Peyer's patch (tissue), 4 donors: ENCODE measurements at places on chromosomes 7 and 10. TPM values are rescaled to one million over a fixed set of nuclear protein-coding genes. Genes with fewer than 3 reads are reported as not detected.
A peak's percentile ranks its signal among the peaks of the same experiment; 100 is the strongest.

Gene CUBN
- 2.5 TPM for total RNA-seq

Gene CPXM2
- 18.2 TPM for total RNA-seq

Gene CYP26C1
- total RNA-seq = not detected

Gene AKR1C8
- total RNA-seq = not detected

Gene RADIL
- total RNA-seq = 6.6 TPM

Gene ZNF746
- total RNA-seq = 21.9 TPM

Gene TRIM74
- total RNA-seq = not detected

Gene TRIM50
- 2.6 TPM for total RNA-seq

Gene SAMD9
- 6.5 TPM for total RNA-seq

GRCh38 chr7:101943306-101943705 lies 125.9 kb downstream of the CUX1 start:
- no peak for DNase-seq

DNA sequence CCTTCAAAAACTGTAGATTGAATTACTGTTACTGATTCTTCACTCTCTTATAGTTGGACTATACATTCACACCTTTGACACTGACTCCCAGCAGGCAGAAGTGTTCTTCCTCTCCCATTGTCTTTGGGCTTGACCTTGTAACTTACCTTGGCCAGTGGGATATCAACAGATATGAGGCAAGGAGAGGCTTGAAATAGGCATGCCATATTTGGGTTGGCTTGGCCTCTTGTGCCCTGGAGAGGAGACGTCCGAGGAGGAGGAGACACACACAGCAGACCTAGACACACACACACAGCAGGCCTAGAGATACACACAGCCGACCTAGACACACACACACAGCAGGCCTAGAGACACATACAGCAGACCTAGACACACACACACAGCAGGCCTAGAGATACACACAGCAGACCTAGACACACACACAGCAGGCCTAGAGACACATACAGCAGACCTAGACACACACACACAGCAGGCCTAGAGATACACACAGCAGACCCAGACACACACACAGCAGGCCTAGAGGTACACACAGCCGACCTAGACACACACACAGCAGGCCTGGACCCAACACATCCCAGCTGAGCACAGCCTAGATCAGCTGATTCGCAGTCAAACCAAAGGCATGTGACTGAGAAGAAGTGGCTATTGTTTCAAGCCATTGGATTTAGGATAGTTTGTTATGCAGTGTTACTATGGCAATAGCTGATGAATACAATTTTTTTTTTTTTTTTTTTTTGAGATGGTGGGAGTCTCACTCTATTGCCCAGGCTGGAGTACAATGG lies 12.5 kb upstream of the GNA12 start:
- DNase-seq = no peak

DNA sequence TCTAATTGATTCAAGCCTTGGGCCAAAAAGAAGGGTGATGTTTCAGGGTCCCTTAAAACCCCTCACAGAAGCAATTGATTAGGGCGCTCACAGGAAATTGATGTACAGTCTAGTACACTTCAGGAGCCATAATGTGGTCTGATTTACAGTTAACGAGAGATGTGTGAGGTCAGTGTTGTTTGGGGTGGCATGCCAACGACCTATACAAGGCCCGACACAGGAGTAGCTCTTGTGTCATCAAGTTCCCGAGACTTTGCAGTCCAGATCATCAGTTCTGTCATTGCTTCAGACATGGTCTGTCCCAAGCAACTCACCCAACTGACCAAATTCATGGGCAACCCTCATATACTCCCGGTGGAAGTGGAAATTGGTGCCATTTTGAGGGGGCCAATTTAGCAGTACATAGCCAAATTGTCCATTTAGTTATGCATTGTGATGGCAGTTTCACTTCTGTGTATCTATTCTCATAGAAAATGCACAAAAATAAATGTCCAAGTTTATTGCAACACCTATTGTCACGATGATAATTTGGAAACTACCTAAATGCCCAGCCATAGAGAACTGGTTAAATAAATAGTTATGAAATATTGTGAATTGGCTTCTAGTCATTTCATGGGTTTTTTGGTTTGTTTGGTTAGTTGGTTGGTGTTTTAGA lies 18.0 kb upstream of the ARID5B start:
- DNase-seq = no peak

DNA sequence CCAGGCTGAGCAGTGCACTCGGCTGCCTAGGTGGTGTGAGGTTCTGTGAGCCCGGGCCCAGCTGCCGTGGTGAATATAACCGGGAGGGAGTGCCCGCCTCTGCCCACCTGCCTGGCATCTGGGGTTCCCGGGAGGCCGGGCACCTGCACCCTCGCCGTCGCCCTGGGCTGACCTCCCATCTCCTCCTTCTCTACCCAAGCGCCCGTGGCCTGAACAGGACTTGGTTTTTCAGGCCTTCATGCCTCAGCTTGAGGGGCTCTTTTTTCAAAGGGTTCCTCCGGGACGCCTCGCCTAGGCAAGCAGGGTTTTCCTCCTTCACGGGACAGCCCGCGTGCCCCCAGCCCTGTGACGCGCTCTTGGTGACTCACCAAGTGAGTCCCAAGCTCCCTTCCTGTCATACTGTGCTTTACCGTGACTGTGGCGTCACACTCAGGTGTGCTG lies 9.9 kb downstream of the INPP5A start:
- DNase-seq = peak; percentile 39

DNA sequence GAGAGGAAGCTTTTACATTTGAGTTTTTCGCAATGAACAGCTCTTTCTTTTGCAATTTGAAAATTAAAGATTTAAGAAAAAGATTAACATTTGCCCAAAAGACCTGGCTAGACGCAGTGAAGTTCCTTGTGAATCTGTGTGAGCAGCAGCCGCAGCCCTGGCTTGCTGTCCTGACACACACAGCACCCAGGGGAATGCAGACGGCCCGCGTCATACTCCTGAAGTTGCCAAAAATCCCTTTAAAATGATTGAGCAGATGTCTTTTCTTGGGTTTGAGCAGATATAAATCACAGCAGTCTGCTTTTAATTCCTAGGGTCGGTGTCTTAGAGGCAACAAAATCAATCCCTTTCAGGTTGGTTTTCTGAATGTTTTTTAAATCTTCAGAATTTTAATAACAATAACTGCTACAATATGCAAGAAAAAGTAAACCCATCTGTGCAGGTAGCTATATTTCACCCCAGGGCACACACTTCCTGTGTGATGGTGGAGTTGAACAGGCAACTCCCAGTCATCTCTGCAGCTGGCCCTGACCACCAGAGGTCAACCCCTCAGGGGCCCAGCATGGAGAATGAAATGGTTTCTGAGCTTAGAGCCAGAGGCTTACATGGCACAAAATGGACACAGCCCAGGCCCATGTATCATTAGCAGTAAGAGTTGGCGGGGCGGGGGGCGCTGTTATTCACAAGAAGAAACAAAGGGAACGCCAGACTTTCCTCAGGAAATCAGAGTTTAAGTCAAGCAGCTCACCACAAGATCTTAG lies 32.2 kb upstream of the TRIL start:
- DNase-seq = no peak

DNA sequence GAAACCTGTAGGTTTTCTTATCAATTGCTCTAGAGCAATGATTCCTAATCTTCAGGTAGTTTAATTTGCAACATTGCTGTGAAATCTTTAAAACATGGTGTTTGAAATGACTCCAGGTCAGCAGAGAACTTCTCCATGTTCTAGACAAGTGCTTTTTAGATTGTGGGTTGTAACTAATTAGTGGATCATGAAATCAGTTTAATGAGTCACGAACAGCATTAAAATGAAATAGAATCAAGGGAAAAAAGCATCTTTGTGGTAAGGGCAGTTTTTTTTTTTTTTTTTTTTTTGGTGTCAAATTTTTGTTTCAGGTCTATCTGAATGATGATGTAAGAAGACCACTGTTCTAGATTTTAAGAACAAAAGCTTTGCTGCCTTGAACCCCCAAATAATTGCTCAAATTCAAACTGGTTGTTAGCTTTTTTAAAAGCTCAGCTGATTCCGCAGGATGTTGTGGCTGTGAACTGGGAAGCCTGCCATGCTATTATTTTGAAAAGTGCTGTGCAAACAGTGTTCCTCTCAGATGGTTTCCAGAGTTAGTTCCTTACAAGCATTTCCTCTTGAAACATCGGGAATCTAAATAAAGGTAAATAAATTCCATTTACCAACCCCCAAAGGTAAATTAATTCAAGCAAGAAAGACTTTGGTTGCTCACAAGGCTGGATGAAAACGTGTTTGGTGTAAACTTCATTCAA lies 13.1 kb upstream of the PDK4 start:
- DNase-seq = peak; percentile 65

- peak; percentile 36 for DNase-seq
Measured at GRCh38 chr10:79063071-79063491, 5.7 kb upstream of the ZMIZ1 start.

DNA sequence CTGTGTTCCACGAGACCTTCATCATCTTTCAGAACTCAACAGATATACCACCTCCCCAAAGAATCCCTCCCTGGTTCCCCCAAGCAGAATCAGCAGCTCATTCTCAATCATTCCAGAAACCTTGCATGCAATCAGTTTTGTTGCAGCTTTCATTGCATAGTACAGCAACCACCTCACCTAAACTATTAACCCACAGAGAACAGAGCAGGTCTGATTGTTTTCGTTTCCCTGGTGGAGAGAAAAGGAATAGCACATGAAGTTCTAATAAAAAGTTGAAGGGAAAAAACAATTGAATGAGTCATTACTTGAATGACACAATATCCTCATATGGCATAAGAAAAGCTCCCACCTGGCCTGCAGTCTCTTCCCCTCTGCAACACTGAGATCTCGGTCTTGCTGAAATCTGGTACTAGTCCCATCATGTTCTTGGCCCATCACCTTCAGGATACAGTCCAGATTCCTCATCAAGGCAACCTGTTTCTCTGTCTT lies 147.1 kb upstream of the GDF10 start:
- no peak for DNase-seq

GRCh38 chr7:24472093-24472492 lies 101.2 kb upstream of the PALS2 start:
- no peak for DNase-seq

DNA sequence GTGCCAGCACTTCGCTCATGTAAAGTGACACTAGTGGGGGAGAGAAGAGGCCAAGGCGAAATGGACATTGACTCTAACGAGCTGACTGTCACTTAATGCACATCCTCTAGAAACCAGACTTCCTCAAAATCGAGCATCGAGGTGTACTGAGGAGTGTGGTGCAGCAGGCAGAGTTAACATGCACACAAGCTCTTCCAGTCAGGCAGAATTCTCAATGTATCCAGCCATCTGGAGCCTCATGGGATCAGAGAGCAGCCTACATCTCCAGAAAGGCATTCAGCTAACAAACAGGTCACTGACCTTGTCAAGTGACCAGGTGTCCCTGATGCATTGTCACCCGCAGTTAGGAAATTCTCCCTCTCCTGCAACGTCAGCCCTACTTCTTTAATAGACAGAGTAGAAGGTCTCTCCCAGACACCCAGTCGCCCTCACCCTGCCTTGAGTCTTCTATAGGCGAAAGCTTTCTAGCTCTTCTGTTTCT lies 259.8 kb upstream of the AOAH start:
- no peak for DNase-seq

DNA sequence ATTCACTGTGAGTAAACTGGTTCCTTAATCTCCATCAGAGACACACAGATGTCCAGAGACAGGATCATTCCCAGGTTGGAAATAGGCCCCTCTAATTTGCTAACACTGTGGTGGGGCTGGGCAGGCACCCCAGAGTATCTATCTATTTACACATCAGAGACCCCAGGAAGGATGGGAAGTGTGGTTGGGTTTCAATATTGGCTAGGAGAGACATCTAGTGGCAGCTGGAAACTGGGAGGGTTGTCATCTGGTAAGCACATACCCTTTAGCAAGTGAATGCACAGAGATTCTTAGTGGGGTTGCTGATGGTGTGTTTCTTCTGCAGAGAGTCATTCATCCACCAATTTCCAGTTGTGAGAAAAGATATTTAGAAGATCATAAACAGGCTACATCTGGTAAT lies 36.0 kb upstream of the NRG3 start:
- no peak for DNase-seq

DNA sequence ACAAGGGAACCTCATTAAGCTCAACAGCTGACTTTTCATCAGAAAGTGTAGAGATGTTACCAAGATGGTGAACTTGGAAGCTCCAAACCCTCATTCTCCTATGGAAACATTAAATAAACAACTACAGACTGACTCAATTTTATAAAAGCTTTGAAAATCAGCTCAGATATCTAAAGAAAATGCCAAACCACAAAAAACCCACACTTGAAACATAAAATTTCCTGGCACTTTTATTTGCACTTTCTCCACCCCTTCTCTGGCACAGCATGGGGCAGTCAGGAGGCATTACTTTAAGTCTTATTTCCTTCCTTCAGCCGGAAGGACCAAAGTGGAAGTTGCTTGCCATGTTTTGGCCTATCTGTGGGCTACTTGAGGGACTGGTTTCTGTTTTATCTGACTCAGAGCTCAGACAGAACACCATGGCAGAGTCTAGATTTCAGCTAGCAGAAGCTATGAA lies 114.7 kb downstream of the ODAD2 start:
- DNase-seq = no peak

GRCh38 chr7:22885797-22886261 lies 63.2 kb upstream of the TOMM7 start:
- DNase-seq = no peak

- DNase-seq = peak; percentile 99
Measured at GRCh38 chr10:67884313-67884841, at the start of gene SIRT1. Gene SIRT1 (plus strand): TSS chr10:67884656. CDS start chr10:67884722, 66 bp downstream.

DNA sequence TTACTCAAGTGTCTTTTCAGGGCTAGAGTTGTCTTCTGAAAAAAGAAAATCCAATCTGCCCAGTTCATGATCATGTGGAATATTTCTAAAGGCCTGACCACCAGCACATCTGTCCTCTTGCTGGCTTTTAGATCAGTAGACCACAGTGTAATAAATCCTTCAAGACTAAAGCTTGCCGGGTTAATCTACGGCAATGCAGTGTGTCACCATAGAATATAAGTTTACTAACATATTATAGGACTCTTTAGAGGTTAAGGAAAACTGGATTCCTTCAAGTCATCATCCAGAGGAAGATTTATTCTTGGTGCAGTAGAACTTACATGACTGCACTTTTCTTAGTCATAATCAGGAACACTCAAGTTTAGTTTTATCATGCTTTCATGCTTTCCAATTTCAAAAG lies 349.5 kb downstream of the SEMA3D start:
- DNase-seq = no peak

DNA sequence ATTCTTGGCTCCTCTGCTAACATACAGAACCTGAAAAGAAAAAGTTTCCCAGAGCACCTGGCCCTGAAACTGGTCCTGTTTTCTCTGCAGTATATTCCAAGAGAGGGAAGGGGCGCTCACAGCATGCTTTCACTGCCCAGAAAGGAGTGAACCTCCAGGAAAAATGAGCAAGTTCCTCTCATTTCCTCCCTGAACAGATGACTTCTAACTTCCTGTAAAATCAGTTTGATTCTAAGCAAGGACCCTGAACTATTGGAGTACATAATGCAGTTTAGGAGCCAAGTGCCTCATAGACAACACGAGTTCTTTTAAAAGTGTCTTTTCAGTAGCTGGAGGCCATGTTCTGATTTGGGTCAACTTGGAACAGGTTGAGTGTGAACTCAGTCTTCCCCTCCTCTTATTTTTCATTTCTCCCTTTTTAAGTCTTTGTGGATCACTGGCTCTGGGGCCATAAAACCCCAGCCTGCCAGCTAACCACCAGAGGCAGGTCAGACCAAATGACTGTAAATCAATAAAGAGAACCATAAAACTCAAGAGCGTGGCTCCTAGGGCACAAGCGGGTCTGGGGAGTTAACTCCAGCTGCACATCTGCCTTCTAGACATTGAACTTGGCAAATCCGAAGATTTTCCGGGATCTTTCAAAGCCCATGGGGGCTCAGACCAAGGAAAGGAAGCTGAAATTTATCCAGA lies 5.9 kb upstream of the LRRC18 start:
- no peak for DNase-seq
